ENCODE measurements at places on chromosomes 7 and 10.

GRCh38 chr7:22842383-22842941, 19.8 kb upstream of the TOMM7 start:
- no peak for DNase-seq

GRCh38 chr10:54066646-54067045, 734.4 kb downstream of the PCDH15 start:
- DNase-seq = no peak

- peak; percentile 52 for DNase-seq
These were observed 841 bp downstream of the GLUD1 start for GRCh38 chr10:87093632-87094372.

GRCh38 chr7:25253714-25254113, 25.4 kb upstream of the NPVF start:
- no peak for DNase-seq

DNA sequence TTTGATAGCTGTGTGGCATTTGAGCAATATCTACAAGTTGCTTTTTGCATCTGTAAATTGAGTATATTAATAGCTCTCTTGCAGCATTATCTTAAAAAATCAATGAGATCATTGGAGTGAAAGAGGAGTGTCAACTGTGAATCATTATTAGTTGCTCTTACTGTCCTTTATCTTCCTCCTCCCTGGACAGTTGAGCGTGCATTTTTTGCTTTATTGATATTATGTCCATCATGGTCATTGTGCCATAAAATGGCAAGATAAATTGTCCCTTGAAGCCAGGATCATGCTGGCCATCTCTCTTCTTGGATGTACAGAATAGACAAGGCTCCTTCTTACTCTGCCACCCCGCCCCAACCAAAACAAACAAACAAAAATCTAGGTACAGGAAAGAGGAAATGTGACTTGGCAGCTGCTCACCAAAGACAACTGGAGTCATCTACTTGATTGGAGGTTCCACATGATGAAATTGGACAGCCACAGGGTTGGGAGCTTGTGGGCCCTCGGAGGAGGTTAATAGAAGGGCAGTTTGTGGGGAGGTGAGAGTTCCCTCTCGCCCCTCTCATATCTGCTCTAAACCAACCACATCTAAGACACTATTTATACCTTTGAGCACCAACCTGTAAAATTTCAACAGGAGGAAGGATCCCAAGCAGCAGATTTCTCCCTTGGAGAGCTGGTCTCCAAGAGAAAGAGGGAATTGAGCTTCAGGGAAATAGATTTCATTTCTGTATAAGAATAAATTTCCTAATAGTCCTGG, 252.7 kb downstream of the SKIDA1 start:
- DNase-seq = no peak

GRCh38 chr7:13117103-13117502, 429.7 kb downstream of the ARL4A start:
- DNase-seq = no peak

GRCh38 chr10:126661841-126662515, 8.5 kb downstream of the C10orf90 start:
- no peak for DNase-seq

DNA sequence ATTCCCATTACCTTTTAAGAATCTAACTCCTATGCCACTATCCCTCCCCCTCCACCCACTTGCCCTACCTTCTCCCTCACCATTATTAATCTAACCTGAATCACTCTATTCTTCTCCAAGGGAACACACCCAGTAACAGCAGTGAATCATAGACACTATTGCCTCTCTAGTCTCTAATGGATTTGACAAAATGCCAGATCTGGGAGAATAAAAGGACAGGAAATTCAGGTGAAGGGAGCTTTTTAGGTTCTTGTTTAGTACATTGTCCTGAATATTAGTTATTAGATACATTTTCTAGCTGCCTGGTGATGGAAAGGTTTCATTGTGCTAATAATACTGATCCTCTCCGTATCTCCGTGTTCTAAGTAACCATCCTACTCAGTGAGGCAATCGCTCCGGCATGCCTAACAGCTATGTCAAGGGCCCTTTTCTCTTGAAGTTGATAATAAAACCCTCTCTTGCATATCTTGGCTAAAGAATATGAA, 4.1 kb upstream of the SFR1 start:
- DNase-seq = no peak

DNA sequence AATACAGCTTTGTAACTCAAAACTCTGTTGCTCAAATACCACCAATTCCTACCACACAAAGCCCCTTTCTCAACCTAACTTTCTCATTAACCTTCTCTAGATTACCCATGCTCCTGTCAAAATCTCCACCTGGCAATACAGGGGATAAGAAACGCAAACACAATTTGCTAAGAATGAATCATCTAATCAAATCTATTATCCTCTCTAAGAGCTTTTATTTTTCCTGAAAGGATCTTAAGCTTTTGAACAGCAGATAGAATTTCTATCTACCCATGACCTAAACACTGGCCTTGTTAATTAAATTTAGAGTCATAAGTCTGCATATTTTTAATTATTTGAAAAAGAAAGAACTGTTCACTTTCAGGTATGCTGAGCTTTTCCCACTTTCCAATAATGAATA, 98.3 kb downstream of the HBP1 start:
- no peak for DNase-seq

GRCh38 chr10:120945801-120946302, 94.7 kb downstream of the WDR11 start:
- DNase-seq = no peak

GRCh38 chr7:155193716-155194115, 104.0 kb upstream of the INSIG1 start:
- DNase-seq = no peak

- no peak for DNase-seq
These were observed 414.0 kb downstream of the PHTF2 start for GRCh38 chr7:78212476-78213060.

DNA sequence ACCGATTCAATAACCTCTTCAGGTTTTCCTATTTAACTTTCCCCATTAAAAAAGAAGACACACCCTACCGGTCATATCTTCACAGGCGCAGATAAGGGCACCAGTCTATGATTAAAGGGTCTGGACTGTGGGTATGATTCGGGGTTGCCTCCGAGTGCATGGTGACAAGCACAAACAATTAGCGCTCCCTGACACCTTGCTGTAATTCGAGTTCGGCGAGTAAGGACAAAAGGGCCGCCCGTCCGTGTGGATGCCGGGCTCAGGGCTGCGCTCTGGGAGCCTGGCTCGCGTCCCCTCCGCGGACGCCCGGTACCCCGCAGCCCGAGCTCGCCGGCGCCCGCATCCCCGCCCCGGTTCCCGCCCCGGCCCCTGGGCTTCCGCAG, 111.9 kb upstream of the RHEB start:
- DNase-seq = no peak

GRCh38 chr10:125707541-125708468, 11.7 kb upstream of the EDRF1 start:
- no peak for DNase-seq

DNA sequence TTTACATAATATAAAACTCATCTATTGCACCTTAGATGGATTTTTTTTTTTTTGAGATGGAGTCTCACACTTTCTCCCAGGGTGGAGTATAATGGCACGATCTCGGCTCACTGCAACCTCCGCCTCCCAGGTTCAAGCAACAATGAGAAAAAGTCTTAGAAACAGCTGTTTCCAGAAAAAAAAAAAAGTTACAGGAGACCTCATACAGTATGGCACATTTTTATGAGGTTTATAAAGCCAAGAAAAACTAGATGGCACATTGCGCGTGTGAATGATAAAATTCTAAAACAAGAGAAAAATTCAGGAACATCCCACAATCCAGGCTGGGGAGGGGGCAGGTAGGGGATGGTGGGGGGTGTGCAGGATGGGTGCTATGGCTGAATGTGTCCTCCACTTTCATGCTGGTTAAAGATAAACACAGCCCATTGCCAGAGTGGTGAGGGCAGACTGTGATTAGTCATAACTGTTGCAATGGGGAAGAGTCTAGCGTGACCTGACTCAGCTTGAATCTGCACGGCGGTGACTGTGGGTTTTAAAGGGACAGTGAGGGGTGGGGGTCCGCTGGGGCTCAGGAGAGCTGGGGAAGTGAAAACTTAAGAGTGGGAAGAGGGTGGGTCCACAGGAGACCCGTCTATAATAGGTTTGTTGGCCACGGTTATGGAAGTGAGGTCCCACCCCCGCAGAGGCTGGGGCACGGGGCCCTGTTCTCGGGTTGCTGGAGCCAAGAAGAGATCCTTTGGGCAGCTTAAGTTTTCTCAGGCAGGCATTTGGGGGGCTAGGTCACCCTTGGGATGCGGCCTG, 11.9 kb upstream of the LRRC27 start:
- DNase-seq = no peak

DNA sequence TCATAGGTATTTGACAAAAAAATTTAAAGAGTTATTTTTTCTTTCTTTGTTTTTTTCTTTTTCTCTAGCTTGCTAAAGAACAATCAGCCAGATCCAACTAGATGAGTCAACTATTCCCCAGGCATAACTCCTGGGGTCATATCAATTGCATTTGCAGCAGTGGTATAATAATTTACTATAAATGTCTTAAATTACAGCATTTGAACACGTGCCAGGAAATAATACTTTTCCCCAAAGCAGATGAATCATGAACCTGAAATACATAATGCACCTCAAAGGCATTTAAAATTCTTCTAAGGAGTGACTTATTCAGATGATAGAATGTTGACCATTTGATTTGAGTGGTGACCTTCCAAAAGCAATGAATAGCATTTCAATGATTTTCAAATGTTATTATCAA, 190.1 kb downstream of the LRRTM3 start:
- no peak for DNase-seq

GRCh38 chr7:50591480-50592438, 26.6 kb upstream of the DDC start:
- DNase-seq = no peak

- no peak for DNase-seq
These were observed 754.7 kb downstream of the INHBA start for GRCh38 chr7:40948239-40948638.

GRCh38 chr10:69497611-69498390, 46.5 kb downstream of the TSPAN15 start:
- no peak for DNase-seq

All from CD8-positive, alpha-beta memory T cell (primary cell).